Activated CD4-positive, alpha-beta T cell treated with anti-CD3 and anti-CD28 coated beads for 1 hour (primary cell): ENCODE measurements at places on chromosomes 4 and X.

- no peak for DNase-seq
Observed at GRCh38 chr4:156892805-156893204, 78.8 kb downstream of the PDGFC start.

DNA sequence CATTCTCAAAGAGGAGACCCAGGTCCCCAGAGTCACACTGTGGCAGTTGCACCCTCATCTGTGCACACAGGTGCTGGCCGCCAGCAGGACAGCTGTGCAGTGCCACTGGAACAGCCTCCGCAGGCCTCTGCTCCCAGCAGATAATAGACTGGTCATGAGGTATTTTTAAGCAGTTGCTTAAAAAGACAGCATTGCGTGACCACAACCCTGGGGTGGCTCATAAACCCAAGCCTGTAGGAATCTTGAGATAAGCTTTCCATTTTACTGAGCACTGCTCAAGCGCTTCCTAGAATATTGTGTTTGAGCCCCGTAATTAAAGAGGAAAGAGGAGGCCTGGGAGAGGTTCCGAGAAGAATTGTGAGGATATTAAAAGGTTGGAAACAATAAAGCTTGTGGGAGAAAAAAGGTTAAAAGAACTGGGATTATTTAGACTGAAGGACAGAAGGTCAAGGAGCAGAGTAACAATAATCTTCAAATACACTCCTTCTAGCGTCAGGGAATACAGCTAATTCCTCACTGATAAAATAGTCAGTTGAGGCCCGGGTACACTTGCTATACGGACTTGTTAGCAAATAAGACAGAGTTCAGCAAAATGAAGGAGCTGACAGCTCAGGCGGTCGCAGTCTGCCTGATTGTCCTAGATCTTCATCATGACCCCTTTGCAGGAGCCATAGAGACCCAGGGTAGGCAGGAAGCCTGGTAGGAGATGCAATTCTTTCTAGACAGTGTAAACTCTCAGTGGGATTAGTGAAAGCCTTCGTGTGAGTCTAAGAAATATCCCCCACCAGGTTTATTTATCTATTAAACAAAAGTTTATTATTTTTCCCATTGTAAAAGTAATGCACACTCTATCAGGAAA lies 86.2 kb upstream of the KIT start:
- no peak for DNase-seq

DNA sequence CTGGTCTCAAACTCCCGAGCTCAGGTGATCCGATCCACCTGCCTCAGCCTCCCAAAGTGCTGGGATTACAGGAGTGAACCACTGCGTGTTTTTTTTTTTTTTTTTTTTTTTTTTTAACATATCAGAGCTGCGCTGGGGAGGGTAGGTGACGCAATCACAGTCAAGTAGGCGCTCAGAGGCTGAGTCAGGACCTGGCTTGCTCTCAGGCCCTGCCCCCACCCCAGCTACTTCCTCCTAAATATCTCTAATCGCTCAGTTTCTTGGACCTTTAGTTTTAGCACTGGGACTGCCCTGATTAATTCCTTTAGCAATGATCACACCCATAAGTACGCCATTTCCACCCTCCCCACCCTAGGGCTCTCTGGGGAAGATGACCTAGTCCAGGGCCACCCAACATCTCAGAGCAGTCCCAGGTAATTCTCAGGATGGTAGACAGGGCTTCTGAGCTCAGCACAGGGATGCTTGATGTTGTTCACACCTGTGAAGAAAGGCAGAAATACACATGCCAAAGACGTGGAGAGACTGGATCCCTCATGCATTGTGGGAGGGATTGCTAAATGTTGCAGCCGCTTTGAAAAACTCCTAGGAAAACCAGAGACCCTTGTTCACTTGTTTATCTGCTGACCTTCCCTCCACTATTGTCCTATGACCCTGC lies 50.2 kb downstream of the DDX3X start:
- DNase-seq: peak; percentile 22

DNA sequence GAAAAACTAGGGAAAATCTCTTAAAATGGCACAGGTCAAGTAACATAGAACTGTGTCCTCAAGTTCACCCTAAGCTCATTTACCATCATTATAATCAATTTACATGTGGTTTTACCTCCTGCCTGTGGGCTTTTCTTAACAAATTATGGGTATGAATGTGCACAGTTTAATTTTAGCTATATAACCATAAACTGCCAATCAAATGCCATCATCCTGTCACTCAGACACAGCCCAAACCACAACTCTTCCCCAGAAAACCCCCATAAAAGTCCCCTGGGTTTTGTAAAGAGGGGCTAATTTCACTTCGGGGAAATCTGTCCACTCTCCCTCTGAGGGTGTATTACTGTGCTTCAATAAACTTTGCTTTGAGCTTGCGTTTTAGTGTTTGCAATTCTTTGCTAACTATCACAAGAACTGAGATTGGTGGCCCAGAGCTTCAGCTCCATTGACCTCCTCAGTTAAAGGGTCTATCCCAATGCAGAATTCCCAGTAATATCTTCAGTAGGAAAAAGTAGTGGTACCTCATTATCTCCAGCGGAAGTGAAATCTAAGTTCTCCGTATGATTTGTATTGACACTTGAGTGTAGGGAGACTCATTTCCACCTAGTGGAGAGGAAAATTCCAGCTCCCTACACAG lies 394.6 kb downstream of the SPOCK3 start:
- DNase-seq: no peak

GRCh38 chrX:119647552-119648420 lies 41.6 kb upstream of the NKRF start:
- DNase-seq: peak; percentile 14

GRCh38 chrX:24987731-24988130 lies 28.0 kb downstream of the ARX start:
- DNase-seq: no peak

DNA sequence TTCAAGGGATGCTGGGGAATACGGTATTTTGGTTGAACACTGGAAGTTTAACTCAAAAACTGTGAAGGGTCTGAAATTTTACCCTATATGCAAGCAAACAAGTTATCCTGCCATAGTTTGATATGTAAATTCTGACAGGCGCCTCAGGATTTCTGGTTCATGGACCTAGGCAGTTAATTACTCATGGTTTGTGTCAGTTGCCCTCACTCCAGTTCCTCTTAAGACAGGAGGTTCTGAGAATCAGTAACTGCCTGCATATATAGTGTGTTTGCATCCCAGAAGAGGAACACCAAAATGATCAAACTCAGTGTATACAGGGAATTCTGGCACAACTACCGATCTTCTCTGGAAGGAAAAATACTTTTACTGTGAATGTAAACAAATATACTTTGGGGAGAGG lies 360.4 kb upstream of the NWD2 start:
- no peak for DNase-seq

- DNase-seq: no peak
Observed at GRCh38 chr4:23828020-23828715, 61.7 kb downstream of the PPARGC1A start.

- DNase-seq: no peak
Observed at GRCh38 chrX:48908600-48908999, 2.8 kb downstream of the SLC35A2 start.

DNA sequence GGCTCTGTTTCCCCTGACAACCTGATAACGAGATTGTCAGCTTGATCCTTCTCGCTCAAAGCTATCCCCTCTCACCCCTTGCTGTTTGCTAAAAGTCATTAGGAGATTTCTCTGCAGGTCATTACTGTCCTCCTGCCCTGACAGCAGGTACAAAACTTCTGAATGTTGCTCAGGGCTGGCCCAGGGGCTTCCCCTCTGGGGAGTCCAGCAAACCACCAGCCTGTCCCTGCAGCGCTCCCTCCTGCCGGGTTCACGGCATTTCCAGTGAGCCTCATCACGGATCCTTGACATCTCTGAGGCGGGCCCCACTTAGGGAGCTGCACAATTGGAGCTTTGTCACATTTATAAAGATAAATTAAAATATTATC lies 5.2 kb upstream of the SORCS2 start:
- no peak for DNase-seq

- DNase-seq: no peak
Observed at GRCh38 chr4:185112104-185112503, 31.0 kb upstream of the SLC25A4 start.

- no peak for DNase-seq
Observed at GRCh38 chr4:77146186-77147078, 10.6 kb upstream of the CCNG2 start.

DNA sequence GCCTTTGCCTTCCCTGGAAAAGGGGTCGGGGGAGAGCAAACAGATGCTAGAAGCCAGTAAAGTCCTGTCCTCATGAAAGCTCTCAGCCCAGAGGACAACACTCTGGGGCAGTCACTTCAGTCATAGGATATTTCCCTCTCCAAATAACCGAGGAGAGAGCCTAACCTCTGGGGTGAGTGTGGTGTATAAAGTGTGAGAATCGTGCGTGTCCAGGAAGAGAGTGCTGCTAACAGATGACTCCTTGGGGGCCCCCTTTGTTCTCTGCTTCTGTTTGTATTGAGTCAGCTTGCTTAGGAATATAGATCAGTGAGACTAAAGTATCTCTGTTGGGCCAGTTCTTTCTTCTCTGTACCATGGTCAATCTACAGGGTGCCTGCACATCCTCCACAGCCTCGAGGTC lies 247.2 kb downstream of the PALLD start:
- DNase-seq: no peak

DNA sequence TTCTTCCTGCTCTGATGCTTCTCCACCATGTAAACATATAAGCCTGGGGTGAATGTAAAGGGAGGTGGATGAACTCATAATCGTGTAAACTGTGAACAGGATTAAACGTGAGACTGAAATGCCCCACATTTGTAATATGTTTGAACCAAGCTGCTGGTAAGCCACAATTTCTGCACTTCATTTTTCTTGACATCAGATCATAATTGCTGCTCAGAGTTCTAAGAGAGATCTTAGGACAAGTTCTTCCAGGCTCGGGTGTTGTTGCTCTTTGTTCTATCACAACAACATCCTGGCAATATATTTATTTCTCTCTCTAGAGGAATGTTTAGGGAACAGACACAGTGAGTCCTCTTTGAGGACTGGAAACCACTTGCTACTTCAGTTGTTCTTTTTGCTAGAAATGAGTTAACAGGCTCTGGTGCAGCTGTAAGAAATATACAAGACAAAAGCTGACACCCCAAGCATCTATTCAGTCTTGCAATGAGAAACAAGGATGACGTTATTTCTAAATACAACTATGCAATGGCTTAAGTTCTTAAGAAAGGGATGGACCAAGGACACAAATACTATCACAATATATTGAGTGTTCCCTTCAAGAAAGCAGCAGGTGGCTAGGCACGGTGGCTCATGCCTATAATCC lies 59.6 kb downstream of the LNX1 start:
- no peak for DNase-seq

- no peak for DNase-seq
Observed at GRCh38 chr4:72768364-72768763, 199.3 kb upstream of the ADAMTS3 start.

- DNase-seq: no peak
Observed at GRCh38 chr4:72286185-72286584, 254.4 kb downstream of the NPFFR2 start.

GRCh38 chrX:119736206-119736764 lies 22.1 kb upstream of the SOWAHD start:
- no peak for DNase-seq

GRCh38 chrX:40897718-40898270 lies 162.5 kb upstream of the MED14 start:
- DNase-seq: no peak

- no peak for DNase-seq
Observed at GRCh38 chr4:134499074-134499473, 297.5 kb upstream of the PABPC4L start.

GRCh38 chr4:140277576-140277975 lies 95.9 kb upstream of the SCOC start:
- DNase-seq: no peak
